CD8-positive, alpha-beta memory T cell (primary cell): ENCODE measurements at places on chromosomes 16 and 17. TPM values are rescaled to one million over a fixed set of nuclear protein-coding genes. Genes with fewer than 3 reads are reported as not detected.
A peak's percentile ranks its signal among the peaks of the same experiment; 100 is the strongest.

- H3K4me3 ChIP-seq = no peak overlapping the region
- no peak for DNase-seq
- H3K36me3 ChIP-seq = no peaks in the 10 kb centered on the region
- H3K4me1 ChIP-seq = no peaks in the 10 kb centered on the region
Measured at GRCh38 chr16:24841291-24841690, 4.5 kb upstream of the SLC5A11 start.

- no peaks in the 10 kb centered on the region for H3K36me3 ChIP-seq
- H3K27me3 ChIP-seq = no peaks in the 10 kb centered on the region
- H3K4me1 ChIP-seq = no peaks in the 10 kb centered on the region
Measured at GRCh38 chr16:51326131-51326856, 175.2 kb upstream of the SALL1 start.

DNA sequence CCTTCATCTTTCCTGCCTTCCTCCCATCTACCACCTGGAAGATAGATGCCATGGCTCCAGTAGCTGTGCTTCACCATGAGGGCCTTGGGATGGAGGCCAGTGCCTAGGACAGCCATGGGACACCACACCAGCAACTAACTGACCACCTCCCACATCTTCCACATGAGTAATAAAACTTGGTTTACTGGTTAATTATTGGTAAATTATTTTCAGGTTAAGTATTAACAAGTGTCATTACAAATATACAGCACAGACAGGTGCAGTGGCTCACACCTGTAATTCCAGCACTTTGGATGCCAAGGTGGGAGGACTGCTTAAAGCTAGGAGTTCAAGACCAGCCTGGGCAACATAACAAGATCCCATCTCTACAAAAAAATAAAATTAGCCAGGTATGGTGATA lies 14.0 kb downstream of the CDIP1 start:
- no peak overlapping the region for H3K27ac ChIP-seq
- peaks cover 4% of the 10 kb centered on the region for H3K36me3 ChIP-seq
- no peak for DNase-seq
- no peaks in the 10 kb centered on the region for H3K27me3 ChIP-seq

GRCh38 chr17:48429638-48430586 lies at the start of gene SKAP1:
Gene SKAP1, minus strand, starts transcription at chr17:48430214.
- DNase-seq = peak; percentile 79
- peak within 1 kb of the TSS; percentile 91 for H3K4me3 ChIP-seq
- H3K27ac ChIP-seq = peak within 1 kb of the TSS; percentile 86
- no peaks in the 10 kb centered on the region for H3K27me3 ChIP-seq
- no peaks in the 10 kb centered on the region for H3K36me3 ChIP-seq

Gene SPNS2
- polyA plus RNA-seq = 0.10 TPM

Gene SSTR5
- polyA plus RNA-seq = not detected
